ENCODE measurements at places on chromosomes 7 and 10.
A peak's percentile ranks its signal among the peaks of the same experiment; 100 is the strongest.

DNA sequence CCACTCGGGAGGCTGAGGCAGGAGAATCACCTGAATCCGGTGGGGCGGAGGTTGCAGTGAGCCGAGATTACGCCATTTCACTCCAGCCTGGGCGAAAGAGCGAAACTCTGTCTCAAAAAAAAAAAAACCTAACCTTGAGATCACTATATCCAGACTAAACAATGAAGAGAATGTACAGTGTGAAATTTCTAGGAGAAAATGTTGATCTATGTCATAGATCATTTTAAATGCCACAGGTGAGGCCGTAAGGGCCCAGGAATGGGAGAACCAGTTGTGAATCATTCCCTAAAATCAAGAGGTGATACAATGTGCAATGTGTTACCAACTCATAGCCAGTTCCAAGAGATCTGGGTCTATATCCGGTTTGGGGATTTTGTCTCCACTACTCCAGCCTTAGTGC, 158.0 kb downstream of the CACNB2 start:
- no peak for DNase-seq

GRCh38 chr7:29924684-29925083, 64.9 kb downstream of the SCRN1 start:
- no peak for DNase-seq

- DNase-seq: no peak
These were observed 6.7 kb downstream of the IFIT5 start for GRCh38 chr10:89421018-89421476.

DNA sequence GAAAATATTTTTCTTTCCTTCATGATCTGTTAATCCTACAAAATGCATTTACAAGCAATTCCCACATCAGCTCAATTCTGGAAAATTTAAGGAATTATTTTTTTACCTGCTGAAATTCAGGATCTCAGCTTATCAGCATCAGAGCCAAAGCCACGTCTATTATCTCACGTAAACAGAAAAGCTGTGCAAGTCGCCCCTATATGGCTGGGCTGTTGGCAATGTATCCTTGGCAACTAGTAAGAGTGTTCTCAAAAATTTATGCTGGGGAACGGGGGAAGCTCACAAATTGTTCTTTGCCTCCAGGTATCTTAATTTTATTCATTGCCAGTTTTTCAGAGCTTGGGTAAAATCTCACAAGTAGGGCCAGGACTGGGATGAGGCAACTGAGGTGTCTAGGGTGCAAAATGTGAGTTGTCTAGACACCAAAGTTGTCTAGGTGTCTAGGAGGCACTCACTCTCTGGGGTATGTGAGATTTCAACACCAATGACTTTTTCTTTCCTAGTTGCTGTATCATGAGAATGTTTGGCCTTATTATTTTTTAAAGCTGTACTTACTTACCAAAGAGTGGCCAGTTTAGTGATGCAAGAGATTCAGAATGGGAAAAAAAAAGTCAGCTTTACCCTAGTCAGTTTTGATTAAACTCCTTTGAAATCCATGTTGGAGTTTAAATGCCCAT, 5.1 kb downstream of the GSTO2 start:
- DNase-seq: no peak

DNA sequence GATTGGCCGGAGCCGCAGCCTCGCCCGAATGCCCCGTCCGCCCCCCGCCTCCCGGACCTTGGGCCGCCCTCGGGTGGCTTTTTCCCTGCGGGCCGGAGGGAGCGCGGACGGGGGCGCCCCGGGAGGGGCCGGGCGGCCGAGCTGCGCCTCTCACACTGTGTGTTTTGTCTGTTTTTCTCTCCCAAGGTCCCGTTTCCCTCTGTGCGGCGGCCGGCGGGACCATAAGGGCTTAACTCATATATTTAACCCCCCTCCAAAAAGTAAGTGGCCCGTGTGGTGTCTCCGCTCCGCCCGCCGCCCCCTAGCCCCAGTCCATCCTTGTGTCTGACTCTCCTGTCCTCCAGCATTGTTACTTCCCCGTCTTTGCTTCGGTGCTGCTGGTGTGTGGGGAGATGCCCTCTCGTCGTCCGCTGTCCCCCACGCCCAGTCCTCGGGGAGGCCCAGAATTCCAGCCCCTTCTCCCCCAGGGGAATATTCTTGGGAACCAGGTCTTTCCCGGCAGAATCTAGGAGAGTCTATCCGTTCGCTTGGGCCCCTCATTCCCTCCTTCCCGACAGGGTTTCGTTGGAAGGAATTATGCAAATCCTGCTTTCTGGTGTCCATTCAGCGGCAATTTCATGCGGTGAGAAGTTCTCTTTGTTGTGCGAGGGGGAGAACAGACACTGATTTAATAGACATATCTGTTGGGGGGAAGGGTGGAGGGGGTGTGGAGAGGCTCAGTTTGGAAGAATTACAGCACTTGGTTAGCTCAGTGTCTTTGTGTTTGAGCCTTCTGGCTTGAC, 1.3 kb downstream of the LCOR start:
- DNase-seq: peak; percentile 22

GRCh38 chr7:106187613-106188350, 75.7 kb upstream of the SYPL1 start:
- DNase-seq: no peak

DNA sequence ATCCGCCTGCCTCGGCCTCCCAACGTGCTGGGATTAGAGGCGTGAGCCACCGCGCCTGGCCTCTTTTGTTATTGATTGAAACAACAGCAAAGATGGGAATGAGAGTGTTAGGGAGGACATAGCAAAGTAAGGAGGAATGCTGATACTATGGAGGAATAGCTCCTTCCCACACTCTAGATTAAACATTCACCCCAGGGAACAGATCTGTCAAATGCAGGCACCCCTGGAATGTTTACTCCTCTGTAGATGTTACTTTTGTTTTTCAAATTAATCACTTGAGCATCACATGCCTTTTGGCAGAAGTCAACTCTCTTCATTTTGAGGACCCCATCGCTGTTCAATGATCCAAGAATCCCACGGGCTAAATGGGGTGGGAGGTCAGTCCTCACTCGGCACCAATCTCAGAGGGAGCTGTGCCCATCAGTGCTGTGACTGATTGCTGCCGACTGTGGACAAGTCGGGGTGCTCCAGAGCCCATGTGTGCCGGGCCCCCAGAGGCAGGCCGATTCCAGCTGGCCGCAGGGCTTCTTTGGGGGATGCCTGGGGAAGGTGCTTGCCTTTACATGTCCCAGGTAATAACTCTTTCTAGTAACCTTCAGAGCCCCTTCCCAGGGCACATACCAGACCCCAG, 10.2 kb upstream of the COBL start:
- DNase-seq: no peak

DNA sequence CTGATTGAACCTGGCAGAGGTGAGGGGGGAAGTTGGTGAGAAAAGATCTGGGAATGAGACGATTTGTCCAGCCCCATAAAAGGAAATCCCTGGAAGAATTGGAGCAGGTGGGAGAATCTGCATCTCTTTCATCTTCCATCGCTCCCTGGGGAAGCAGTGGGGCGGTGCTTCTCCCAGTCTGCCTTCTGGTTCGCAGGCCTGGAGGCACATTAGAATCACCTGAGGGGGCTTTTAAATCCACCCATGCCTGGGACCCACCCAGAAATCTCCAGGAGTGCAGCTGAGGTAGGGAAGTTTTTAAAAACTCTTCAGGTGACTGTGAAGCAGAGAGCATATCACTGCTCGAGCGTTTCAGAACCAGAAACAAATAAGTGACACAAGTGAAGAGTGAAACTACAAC, 26.7 kb upstream of the SYPL1 start:
- no peak for DNase-seq

DNA sequence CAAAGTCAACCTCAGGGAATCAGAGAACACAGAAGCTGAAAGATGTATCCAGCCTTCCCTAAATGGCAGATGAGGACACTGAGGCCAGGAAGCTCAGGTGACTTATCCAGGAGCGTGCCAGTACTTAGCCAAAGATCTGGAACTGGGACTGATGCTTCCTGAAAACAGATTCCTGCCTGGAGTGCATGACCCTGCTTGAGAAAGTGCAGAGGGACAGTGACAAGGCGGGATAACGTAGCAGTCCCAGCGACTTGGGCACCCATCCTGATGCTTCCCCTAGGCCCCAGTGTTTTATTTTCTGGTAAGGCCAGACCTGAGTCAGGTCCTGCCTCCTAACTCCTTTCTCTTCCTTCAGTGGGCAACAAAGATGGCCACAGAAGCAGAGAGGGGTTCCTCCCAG, 48.6 kb downstream of the KIAA1217 start:
- DNase-seq: no peak

- DNase-seq: no peak
These were observed 1.9 kb upstream of the RELN start for GRCh38 chr7:103991406-103991805.

GRCh38 chr7:130346177-130346905, 1.7 kb downstream of the CPA5 start:
- no peak for DNase-seq

GRCh38 chr7:133139350-133139749, 57.5 kb upstream of the CHCHD3 start:
- DNase-seq: no peak

- no peak for DNase-seq
These were observed 62.6 kb upstream of the C1GALT1 start for GRCh38 chr7:7119729-7120128.

DNA sequence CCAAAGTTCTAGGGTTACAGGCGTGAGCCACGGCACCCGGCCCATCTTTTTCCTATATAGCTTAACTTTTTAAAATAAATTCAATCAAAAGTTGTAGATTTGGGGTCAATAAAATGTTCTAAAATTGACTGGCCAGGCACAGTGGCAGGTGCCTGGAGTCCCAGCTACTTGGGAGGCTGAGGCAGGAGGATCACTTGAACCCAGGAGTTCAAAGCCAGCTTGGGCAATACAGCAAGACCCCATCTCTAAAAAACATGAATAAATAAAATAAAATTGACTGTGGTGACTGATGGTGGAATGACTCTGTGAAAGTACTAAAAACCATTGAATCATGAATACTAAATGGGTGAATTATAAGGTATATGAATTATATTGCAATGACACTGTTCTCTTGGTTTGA, 20.8 kb downstream of the P4HA1 start:
- no peak for DNase-seq

DNA sequence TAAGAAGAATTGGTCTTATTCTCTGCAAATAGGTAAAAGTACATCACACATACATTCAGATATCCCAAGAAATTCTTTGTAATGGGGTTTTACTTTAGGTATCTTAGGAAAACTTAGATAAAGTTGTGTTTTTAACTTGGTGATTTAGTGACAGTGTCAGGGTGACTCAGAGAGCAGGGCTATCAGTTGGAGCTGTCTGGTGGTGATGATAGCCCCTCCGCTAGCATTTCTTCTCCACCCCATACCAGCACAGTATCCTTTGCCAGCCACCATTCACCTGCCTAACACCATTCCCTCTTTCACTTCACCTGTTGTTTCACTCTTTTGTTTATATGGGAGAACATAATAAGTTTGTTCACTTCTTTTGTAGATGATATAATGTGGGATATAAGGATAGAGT, 30.4 kb downstream of the VPS50 start:
- DNase-seq: no peak

DNA sequence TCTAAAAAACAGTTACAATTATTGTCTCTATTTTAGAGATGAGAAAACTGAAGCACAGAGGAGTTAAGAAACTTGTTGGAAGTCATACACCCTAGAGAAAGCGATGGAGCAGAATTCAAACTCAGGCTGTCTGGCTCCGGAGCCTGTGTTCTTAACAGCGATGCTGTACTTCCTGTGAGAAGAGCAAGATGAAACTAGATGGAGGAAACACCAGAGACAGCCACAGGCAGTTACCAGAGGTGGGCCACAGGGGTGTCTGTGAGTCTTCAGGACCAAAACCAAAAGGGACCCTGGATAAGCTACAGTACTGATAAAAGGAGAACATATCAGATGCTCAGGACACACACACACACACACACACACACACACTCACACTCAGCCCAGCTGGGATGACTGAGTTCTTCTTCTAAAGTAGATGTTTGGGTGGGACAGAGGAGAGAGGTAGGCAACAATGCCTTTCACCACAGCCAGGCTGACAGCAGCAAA, 289.2 kb downstream of the FZD1 start:
- DNase-seq: no peak

DNA sequence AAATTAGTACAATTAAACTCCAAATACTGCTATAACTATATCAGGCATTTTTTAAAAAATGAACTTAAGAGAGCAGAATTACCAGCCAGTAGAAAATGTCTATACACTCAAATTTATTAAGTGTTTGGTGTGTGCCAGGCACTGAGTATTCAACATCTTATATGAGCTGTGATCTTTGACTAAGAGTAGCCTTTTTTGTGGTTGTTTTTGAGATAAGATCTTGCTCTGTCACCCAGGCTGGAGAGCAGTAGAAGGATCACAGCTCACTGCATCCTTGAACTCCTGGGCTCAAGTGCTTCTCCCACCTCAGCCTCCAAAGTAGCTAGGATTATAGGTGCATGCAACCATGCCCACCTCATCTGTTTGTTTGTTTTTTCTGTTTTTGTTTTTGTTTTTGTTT, 102.5 kb upstream of the CELF2 start:
- DNase-seq: no peak

- DNase-seq: no peak
These were observed 15.3 kb downstream of the IGF2BP3 start for GRCh38 chr7:23454881-23455526.

DNA sequence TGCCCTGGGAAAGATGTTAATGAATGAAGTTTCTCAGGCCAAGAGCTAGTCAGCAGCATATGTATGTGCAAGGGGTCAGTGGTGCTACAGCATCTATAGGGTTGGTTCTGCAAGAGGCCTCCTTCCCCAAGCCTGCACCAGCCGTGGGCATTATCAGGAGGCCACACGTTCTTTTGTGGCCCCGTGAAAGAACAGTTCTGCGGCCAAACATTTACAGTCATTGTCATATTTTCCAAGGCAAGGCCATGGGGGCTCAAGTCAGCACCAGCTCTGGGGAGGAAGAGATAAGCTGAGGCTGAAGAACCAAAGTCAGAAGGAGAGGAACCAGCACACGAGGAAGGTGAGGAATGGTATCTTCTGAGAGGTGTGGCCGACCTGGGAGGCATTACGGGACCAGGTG, 54.4 kb upstream of the TMEM72 start:
- DNase-seq: no peak

DNA sequence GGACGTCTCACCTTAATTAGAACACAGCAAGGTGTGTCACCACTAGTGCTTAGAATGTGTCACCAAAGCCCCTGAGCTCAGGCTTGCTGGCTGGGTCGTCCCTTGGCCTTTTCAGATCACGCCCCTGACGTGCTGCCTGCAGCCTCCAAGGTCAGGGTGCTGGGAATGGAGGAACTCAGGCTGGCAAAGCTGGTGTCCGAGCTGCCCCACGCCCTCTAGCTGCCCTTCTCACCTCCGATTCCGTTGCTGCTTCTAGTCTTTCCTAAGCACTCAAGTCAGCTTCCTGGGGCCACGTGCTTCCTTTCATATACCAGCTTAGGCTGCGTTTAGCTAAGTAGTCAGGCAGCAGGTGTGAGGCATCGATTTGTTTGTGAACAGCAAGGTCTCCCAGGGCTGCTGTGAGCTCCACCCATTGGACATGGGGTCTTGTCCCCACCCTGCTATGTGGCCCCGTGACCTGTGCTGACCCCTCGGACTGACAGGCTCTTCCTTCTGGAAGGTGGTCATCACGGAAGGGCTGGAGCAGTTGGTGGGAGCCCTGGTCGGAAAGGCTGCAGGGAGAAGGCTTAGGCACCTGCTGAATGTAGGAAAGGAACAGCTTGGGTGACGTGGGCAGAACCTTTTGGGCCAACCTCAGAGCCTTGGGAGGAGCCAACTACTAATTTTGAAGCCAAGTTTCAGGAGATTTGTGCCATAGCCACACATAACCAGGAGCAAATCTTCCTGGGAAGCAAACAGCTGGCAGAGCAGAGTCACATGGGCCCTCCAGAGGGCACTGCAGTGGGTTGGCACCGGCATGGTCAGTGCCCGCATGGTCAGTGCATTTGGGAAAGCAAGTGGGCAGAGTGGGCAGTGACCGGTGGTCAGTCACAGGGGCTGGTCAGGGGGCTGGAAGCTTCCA, 28.8 kb downstream of the VIPR2 start:
- DNase-seq: no peak
